ENCODE measurements at places on chromosomes 5 and 9. TPM values are rescaled to one million over a fixed set of nuclear protein-coding genes. Genes with fewer than 3 reads are reported as not detected.

DNA sequence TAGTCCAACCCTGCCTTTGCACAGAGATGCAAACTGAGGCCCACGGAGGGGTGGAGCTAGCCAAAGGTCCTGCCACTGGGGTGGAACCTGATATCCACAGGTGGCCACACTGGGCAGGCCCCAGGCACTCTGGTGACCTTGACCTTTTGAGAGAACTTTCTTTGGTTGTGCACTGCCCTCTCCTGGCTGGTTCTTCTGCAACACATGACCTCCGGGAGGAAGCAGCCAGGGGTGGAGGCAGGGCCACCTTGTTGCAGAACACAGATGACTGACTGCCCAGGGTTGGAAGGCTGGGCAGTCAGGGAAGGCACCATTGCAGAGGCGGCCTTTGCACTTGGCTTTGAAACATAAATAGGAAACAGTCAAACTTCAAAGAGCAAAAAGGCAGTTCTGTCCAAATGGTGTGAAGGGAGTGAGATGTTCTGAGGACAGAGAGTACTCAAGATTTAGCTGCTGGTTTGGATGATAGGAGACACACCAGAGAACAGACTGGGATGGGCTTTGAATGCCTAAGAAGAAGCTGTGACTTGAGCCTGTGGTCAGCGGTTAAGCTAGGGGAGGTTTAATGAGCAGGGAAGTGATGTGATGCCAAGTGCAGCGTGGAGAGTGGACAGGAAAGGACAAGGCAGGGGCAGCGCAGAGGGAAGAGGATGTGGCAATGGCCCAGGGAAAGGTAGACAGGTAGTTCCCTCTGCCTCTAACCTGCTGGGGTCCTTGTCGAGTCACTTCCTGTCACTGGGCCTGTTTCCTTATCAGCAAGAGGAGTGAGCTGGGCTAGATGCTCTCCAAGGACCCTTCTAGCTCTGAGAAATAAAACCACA is 6.8 kb upstream of the TCOF1 start:
- H3K27me3 ChIP-seq: peaks cover under 1% of the 10 kb centered on the region
- no peaks in the 10 kb centered on the region for H3K36me3 ChIP-seq
- peaks cover 15% of the 10 kb centered on the region for H3K4me1 ChIP-seq
- H3K4me3 ChIP-seq: peak overlapping the region; percentile 11

DNA sequence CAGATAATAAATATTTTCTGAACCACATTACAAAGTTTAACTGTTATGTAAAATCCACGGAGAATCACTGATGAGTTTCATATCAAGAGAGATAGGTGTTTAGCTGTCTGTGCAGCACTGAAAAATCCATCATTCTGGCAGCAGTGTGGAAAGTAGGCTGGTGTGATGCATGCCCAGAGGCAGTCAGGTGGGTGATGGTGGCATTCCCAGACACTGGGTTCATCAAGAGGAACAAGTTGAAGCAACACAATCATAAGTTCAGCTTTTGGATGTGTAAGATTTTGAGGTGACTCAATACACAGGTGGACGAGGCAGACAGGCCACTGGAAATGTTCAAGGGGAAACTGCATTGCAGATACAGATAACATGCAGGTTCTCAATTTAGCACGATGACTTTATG is 11.9 kb downstream of the DNAH5 start:
- no peak for DNase-seq
- H3K27me3 ChIP-seq: no peaks in the 10 kb centered on the region
- no peaks in the 10 kb centered on the region for H3K4me1 ChIP-seq
- no peak overlapping the region for H3K4me3 ChIP-seq

- DNase-seq: no peak
- no peaks in the 10 kb centered on the region for H3K27me3 ChIP-seq
- no peaks in the 10 kb centered on the region for H3K36me3 ChIP-seq
- no peak overlapping the region for H3K4me3 ChIP-seq
Observed at GRCh38 chr9:124198948-124199347, 58.8 kb upstream of the NEK6 start.

DNA sequence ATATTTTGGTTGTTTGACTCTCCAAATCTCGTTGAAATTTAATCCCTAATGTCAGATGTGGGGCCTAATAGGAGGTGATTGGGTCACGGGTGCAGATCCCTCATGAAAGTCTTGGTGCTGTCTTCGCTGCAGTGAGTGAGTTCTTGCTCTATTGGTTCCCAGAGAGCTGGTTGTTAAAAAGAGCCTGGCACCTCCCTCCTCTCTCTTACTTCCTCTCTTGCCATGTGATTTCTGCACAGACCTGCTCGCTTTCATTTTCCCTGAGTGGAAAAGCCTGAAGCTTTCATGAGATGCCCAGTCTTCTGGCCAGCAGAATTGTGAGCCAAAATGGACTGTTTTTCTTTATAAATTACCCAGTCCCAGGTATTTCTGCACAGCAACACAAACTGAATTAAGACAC is 221.6 kb downstream of the MAT2B start:
- H3K4me3 ChIP-seq: no peak overlapping the region
- no peaks in the 10 kb centered on the region for H3K27me3 ChIP-seq
- no peak for DNase-seq
- H3K27ac ChIP-seq: no peak overlapping the region
- H3K36me3 ChIP-seq: no peaks in the 10 kb centered on the region

DNA sequence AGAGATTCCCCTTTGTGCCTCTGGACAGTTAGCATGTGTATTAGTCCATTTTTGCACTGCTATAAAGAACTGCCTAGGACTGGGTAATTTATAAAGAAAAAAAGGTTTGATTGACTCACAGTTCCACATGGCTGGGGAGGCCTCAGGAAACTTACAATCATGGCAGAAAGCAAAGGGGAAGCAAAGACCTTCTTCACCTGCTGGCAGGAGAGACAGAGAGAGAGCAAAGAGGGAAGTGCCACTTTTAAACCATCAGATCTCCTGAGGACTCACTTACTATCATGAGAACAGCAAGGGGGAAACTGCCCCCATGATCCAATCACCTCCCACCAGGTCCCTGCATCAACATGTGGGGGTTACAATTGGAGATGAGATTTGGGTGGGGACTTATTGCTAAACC is 6.0 kb downstream of the CFAP90 start:
- peaks cover 49% of the 10 kb centered on the region for H3K27me3 ChIP-seq
- peaks cover 8% of the 10 kb centered on the region for H3K4me1 ChIP-seq
- DNase-seq: no peak
- H3K27ac ChIP-seq: no peak overlapping the region
- H3K4me3 ChIP-seq: no peak overlapping the region

DNA sequence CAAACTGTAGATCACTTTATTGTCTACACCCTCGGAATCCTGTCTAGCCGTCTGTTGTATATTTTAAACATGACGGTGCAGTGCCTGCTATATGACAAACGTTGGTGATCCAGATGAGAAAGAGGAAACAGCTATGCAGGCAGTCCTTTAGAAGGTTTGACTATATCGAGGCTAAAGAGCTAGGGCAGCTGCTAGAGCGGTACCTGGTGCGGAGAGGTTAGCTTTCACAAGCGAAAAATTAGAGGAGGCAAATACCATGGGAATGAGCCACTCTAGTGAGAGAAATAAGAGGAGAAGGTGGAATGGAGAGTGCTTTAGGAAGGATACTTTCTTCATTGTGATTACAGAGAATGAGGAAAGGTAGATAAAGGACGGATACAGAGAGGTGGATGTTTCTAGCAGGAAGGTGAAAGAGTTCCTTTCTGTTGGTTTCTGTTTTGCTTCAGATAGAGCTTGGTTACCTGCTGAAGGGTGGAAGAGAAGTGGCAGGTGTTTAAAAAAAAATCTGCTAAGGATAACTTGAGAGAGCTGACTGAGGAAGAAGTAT is 959 bp upstream of the FBXL17 start:
- no peak for DNase-seq
- H3K27ac ChIP-seq: peak overlapping the region; percentile 97
- peaks cover 36% of the 10 kb centered on the region for H3K4me1 ChIP-seq
- H3K36me3 ChIP-seq: no peaks in the 10 kb centered on the region

DNA sequence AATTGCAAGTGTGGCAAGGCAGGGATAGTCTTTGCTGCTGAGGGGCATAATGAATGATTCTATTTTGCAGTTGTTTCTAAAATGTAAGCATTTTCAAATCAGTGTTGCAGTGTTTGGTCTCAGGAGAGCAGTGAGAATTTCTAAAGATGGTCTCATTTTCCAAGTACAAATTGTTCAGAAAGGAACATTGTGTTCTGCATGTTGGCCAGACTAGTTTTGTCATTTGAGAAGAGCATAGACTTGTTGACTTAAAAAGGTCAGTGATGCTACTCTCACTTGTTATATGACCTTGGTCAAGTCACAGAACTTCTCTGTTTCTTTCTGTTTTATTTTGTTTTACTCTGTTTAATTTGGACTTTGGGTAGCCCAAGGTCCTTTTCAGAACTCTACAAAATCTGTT is 344.6 kb downstream of the OSTF1 start:
- peaks cover 32% of the 10 kb centered on the region for H3K27me3 ChIP-seq
- H3K4me1 ChIP-seq: no peaks in the 10 kb centered on the region
- no peak overlapping the region for H3K27ac ChIP-seq
- H3K36me3 ChIP-seq: no peaks in the 10 kb centered on the region
- DNase-seq: no peak

GRCh38 chr9:110087605-110088004 is 120.4 kb downstream of the C9orf152 start:
- no peak overlapping the region for H3K27ac ChIP-seq
- peaks cover 3% of the 10 kb centered on the region for H3K4me1 ChIP-seq
- no peak overlapping the region for H3K4me3 ChIP-seq
- H3K36me3 ChIP-seq: no peaks in the 10 kb centered on the region

FOXD4 gene
- polyA plus RNA-seq: not detected

OR13C9 gene
- polyA plus RNA-seq: not detected

All from naive thymus-derived CD8-positive, alpha-beta T cell (primary cell).